ENCODE measurements at places on chromosomes 2 and 18. TPM values are rescaled to one million over a fixed set of nuclear protein-coding genes. Genes with fewer than 3 reads are reported as not detected.

DNA sequence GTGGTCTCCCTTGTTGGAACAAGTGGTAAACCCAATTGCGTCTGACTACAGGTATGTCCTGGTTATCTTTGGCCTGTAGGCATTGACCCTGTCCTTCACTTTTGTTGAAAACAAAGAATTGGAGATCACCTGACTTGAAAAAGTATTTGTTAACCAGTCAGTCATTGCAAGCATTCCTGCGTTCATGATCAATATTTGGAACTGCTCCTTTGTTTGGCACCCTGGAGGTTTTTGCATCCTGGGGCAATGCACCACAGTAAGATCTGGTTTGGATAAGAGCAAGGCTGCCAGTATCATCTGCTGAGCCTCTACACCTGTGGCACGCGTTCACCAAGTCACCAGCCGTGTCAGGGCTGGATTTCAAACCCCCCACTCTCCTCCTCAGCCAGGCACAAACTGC lies 115.7 kb downstream of the DNAH6 start:
- H3K4me1 ChIP-seq = peaks cover 32% of the 10 kb centered on the region
- H3K36me3 ChIP-seq = no peaks in the 10 kb centered on the region
- no peak overlapping the region for H3K4me3 ChIP-seq
- no peaks in the 10 kb centered on the region for H3K27me3 ChIP-seq

DNA sequence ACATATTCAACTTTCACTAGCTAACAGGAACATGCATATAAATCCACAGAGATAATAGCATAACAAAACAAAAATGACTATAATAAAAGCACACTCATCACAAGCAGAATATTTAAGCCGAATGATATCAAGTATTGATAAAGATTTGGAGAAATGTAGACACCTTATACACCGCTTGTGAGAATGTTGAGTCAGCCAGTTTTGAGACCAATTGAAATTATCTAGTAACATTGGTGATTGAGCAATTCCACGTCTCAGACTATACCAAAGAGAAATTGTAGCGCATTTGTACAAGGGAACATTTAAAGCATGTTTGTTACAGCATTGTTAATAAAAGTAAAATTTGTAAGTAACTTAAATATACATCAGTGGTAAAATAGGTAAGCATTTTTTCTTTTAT lies 402.9 kb upstream of the FIGN start:
- no peaks in the 10 kb centered on the region for H3K4me1 ChIP-seq
- DNase-seq = no peak
- H3K27me3 ChIP-seq = no peaks in the 10 kb centered on the region
- no peaks in the 10 kb centered on the region for H3K36me3 ChIP-seq
- H3K27ac ChIP-seq = no peak overlapping the region

- peaks cover 7% of the 10 kb centered on the region for H3K4me1 ChIP-seq
- H3K4me3 ChIP-seq = no peak overlapping the region
- no peaks in the 10 kb centered on the region for H3K27me3 ChIP-seq
- no peaks in the 10 kb centered on the region for H3K36me3 ChIP-seq
- H3K27ac ChIP-seq = no peak overlapping the region
Observed at GRCh38 chr18:47936952-47937351, 6.5 kb upstream of the SMAD2 start.

Gene ZNF385B
- total RNA-seq = 0.49 TPM
